ENCODE measurements at places on chromosomes 6 and 20.

GRCh38 chr6:165962366-165962765 lies 205.3 kb downstream of the TBXT start:
- no peak for DNase-seq

DNA sequence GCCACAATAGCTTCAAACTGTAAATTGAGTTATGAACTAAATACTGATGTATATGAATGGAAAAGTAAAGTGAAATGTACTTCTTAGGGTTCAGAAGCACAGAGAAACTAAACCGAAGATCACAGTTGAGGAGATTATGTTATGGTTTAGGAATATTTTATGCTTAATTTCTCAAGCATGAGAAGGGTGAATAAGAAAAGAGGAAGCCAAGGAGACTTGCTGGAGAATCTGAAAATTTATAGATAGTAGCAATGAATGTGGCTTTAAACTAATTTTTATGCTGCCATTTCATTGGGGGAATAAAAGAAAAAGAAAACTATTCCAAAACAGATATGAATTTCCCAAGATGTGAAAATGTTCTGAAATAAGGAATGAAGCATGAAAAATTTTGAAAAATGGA lies 5.6 kb downstream of the ANKS1A start:
- no peak for DNase-seq

- DNase-seq, result no peak
These were observed 111.2 kb upstream of the CNKSR3 start for GRCh38 chr6:154621686-154622085.

DNA sequence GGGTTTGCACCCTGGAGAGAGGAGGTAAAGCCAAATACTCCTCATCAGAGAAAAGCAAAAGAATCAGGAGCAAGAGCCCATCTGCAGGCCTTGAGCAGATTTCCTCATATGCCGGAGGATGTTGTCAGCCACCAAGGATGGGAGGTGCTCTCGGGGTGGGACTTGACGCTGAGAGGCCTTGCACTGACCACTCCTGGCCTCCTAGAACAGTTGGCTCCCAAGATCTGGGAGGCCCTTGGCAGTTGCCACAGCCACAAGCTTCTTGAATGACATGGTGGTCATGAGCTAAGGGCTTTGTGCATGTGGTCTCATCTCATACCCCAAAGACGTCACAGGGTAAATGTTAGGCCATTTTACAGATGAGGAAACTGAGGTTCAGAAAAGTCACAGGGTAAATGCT lies 75.2 kb upstream of the PMEPA1 start:
- DNase-seq, result no peak

- DNase-seq, result no peak
These were observed 15.8 kb upstream of the PPP1R16B start for GRCh38 chr20:38789503-38790199.

DNA sequence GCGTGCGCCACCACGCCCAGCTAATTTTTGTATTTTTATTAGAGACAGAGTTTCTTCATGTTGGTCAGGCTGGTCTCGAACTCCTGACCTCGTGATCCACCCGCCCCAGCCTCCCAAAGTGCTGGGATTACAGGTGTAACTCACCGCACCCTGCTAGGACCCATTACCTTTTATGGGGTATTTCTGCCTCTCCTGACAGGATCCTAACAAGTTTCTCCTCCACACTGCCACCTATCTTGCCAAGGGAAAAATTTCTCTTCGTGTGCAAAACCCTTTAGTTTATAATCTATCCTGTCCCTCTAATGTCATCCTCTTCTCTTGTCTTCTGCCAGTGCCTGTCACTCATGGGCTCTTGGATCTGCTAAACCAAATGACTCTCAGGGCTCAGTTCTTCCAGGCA lies 1.9 kb downstream of the STMND1 start:
- no peak for DNase-seq
